Stimulated activated CD8-positive, alpha-beta memory T cell treated with anti-CD3 and anti-CD28 coated beads, Interleukin-7, amount 100 ng/mL, for 24 hours (primary cell): ENCODE measurements at places on chromosomes 7 and 10.

DNA sequence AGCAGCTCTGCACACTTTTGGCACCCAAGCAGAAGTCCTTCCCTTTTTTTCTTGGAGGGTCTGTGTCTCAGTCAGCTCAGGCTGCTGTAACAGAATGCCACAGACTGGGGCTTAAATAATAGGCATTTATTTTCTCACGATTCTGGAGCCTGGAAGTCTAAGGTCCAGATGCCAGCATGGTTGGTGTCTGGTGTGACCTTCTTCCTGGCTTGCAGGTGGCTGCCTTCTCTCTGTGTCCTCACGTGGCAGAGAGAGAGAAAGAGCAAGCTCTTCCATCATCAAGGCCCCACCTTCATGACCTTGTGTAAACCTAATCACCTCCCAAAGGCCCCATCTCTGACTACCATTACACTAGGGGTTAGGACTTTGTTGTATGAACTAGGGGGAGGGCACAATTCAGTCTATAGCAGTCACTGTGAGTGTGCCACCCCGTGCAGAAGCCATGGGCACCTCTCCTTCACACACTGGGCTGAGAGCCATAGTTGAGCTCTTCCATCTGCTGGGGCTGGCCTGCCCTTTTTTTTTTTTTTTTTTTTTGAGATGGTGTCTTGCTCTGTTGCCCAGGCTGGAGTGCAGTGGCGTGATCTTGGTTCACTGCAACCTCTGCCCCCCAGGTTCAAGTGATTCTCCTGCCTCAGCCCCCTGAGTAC lies 80.3 kb downstream of the OAT start:
- DNase-seq = no peak

DNA sequence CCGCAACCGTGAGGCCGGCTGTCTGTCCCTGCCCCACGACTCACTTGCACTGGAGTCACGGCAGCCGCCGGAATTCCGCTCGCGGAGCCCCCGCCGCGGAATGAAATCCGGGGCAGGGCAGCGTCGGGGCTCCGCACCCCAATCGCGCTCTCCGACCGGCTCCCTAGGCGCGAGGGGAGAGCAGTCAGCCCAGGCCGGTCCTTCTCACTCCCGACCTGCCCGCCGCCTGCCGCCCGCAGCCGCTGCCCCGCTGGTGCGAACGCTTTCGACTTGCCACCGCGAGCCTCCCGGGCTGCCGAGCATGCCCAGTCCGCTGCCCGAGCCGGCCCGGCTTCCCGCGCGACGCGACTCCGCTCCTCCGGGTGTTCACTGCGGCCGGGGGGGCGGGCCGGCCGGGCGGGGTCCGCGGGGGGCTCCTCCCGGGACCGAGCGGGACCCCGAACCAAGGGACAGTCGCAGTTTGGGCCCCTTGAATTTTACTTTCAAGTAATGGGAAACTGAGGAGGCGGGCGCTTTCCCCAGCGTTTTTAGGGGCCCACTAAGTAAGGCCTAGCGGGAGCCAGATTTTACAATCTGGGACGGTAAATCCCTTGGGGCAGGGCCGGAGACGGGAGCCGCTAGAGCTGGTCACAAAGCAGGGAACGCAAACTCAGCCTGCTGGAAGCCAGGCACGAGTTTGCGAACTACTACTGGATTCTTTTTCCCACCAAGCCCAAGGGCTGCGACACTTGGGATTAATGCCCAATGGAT lies at the start of gene SGMS1:
SGMS1 (minus strand) TSS at position 294 of the 750 bp plus-strand sequence. CDS start 279,842 bp downstream, outside the sequence.
- DNase-seq = peak; percentile 59

DNA sequence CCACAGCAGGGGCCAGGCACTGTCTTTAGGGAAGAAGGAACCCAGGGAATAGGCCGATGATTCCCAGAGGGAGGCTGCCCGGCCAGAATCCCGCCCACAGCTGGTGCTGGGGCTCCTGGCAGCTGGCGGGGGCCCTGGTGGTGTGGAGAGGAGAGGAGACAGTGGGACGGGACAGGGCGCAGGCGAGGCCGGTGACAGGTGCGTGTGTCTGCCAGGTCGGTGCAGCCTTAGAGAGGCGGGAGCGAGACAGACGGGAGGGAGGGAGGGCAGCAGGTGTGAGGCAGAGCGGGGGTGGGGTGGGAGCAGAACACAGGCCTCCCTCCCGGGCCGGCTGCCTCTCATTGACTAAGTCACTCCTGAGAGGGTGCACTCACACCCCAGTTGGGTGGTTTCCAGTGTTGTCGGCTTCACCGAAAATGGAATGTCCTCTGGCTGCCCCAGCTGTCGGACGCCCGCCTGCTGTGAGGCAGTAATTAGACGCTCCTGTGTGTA lies 55.2 kb downstream of the ELFN1 start:
- no peak for DNase-seq

DNA sequence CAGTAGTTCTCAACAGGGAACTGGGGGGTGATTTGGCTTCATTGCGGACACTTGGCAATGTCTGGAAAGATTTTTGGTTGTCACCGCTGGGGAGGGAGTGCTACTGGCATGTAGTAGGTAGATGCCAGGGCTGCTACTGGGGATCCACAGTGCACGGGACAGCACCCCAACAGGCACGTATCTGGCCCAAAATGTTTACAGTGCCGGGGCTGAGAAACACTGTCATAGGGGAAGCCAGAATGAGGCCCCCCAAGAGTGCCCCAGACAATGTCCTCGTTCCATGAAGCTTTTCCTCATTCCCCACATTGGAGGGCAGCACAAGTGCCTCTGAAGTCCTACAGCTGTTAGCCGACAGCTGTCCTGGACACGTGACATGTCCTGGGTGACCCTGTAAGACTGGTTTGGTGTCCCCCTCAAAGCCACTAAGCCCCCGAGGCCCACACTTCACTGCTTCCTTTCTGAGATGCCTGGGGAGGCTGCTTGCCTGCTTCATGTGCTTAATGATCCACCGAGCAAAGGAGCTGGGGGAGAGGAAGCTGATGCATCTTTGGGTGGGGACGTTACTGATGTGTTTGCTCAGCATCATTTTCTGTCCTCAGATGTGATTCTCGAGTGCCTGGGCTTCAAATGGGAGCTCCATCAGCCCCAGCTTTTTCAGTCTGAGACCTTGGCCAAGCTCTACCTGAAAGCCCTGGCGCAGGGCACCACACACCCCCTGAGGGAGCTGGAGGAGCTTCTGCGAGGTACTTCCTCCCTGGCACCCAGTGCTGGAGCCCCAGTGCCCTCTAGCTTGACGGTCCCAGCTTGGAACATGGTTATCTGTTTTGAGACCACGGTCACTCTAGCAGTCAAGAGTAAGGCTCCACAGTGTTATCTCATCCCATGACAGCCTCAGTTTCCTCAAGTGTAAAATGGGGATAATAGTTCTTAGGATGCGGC lies 14.7 kb downstream of the BTBD16 start:
- no peak for DNase-seq

- DNase-seq = no peak
Measured at GRCh38 chr10:95675403-95676116, 18.2 kb downstream of the TCTN3 start.

- no peak for DNase-seq
Measured at GRCh38 chr7:94907811-94908322, 473 bp downstream of the PPP1R9A start.

GRCh38 chr7:19575909-19576557 lies 132.8 kb downstream of the POLR1F start:
- no peak for DNase-seq

- DNase-seq = no peak
Measured at GRCh38 chr10:14391342-14391741, 60.6 kb upstream of the FRMD4A start.

GRCh38 chr10:125060026-125060425 lies 100.3 kb downstream of the CTBP2 start:
- no peak for DNase-seq

GRCh38 chr7:131608116-131608500 lies 51.7 kb upstream of the PODXL start:
- no peak for DNase-seq

DNA sequence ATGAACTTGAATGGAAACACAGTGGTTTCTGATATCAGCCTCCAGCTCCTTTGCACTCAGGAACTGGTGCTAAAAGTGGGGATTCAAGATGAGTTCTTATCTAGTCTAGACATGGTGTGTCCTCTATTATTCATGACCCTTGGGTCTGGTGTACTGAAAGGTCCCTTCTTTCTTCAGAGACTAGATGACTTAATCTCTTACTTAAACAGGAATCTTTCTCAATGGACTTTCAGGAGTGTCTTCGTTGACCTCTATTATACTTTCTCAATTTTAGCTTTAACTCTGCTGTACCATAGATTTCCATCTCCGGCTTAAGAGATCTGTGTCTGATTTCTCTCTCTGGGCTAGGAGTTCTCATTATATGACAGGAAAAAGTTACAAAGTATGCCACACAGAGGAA lies 83.5 kb upstream of the INHBA start:
- DNase-seq = no peak

DNA sequence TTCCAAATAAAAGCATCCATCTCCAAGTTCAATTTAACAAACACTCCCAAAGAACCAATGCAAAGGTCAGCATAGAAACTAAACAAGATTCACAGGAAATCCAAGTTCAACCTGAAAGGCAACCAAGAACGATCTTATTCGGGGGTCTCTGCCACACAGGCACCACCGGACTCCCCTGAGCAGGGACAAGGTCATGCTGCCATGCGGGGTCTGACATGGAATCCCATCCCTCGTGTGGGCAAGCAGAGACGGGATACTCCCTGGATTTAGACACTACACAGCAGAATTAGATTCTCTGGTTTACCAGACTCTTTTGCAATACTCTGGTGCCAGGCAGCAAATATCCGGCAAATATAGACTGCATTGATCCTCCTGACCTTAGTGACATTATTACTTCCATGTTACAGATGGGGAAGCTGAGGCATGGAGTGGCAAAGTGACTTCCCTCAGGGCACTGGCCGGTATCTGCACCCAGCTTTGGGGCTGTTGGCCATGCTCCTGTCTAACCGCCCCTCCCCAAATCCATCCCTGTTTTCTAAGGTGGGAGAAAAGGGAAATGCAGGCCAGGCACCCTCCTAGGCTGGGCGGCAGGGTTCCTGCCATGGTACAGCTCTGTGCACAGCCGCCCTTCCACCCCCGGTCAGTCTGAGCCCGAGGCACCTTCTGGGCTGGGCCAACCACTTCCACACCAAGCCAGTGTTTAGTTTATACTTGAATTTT lies 111.8 kb downstream of the VIPR2 start:
- no peak for DNase-seq

GRCh38 chr7:135186841-135187253 lies 16.3 kb upstream of the CYREN start:
- no peak for DNase-seq

DNA sequence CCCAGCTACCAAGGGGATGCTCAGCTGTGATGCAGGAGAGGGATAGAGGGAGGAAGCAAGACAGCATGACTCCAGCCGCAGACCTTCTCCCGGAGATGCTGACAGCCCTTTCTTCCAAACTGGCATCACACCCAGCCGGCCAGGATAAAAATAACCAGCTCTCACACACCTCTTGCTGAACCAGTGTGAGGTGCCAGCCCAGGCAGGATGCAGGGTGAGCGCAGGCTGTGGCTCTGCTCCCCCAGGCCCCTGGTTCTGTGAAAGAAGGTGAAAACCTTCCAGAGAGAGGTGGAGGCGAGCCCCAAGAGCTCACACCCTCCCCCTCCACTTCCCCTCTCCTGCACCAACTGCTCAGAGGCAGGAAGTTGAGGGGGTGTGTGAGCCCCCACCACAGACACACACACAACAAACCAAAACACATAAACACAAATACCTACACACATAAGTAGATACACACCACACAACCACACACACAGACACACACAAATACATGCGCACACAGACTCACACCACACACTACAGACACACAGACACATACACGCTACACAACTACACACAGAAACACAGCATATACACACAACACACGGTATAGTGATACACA lies 4.0 kb downstream of the GPR15LG start:
- DNase-seq = no peak

DNA sequence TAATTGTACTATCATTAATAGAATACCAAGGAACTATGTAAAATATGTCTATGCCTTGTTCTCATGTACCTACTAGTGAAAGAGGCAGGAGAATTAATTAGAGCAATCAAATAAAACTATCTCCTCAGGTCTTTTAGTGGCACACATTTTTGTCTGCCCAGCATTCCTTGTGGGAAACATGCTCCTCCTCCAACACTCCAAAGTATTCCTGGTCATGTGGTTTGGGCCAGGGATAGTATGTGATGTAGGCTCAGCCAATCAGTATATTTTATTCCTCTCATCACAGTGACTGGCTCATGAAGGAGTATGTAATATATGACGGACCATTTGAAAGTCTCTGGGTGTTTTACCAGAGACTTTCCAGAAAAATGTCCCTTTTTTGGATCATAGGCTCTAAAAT lies 16.7 kb upstream of the SYPL1 start:
- no peak for DNase-seq

GRCh38 chr7:133551466-133551865 lies 298.6 kb downstream of the EXOC4 start:
- DNase-seq = no peak

DNA sequence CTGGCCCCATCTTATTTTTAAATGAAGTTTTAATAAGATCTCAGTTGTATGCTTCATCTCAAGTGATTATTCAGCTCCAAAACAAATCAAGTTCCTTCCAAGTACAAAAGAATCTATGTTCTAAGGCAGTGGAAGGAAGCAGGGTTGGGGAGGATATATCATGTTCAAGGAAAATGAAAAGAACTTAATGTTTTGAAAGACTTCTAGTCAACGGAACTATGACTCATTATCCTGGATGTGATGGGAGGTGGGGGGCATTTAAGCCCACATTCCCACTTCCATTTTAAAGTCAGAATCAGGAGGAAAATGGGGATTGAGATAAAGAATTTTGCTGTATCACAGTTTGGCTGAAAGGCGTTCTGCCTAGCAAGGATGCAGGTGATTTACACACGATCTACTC lies 59.4 kb downstream of the FANK1 start:
- DNase-seq = no peak

DNA sequence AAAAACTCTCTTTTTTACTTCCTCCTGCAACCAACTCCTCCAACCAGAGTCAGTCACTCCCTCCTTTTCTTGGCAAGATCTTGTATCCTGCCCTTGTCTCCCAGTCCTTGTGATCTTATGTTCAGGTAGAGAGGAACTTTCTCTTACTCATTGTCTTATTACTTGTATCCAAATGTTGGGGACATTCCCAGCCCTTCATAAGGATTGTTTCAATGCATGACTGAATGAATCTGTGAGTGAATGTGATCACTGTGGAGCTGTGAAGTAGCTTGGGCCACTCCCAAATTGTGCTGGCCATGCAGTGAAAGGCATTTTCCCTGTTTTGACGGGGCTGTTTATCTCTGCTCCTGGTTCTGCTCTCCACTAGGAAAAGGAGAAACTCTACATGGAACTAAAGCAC lies 93.7 kb downstream of the CFAP58 start:
- no peak for DNase-seq

DNA sequence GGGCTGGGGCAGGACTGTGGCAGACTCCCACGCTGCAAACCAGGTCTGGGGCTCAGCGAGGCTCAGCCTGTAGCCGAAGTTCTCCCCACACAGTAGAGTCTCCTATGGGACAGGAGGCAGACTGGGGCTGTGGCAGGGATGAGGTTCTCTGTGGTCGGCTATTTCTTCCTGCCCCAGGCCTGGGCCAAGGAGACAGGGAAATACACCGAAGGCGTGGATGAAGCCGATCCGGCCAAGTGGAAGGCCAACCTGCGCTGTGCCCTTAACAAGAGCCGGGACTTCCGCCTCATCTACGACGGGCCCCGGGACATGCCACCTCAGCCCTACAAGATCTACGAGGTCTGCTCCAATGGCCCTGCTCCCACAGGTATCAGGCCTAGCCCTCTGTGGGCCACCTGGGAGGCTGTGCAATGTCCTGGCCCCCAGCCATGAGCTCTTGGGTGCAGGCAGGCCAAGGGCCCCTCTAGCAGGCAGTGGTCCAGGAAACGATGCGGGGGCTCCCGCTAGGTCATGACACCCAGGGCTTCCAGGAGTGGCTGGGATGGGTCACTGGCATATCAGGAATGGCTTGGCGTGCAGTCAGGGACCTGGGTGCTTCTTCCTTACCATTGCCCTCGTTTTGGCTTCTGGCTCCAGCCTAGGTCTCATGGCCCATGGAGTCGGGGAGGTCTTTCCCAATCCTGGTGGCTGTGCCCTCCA lies 8.1 kb downstream of the IRF5 start:
- DNase-seq = no peak
